T follicular helper cell (primary cell): ENCODE measurements at places on chromosomes 4 and X.

DNA sequence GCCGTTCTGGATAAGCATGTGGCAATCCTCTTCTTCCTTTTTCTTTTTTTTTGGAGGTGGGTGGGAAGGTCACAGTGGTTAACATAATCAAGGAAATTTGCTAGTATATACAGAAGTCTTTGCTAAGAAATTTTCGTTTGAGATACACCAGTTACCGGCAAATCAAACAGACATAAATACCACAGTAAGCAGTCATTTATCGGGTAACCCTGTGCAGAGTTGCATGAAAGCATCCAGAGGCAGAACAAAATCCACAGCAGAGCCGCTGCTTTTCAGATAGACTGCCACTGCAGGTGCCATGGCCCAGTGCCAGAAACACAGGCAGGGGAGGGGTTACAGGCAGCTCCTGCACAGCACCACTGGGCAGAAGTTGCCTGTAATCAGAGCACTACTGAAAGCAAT lies 179.1 kb upstream of the MAB21L2 start:
- DNase-seq = no peak

- DNase-seq = no peak
Measured at GRCh38 chr4:41839916-41840854, 91.7 kb upstream of the PHOX2B start.

GRCh38 chr4:39287223-39287622 lies 78.9 kb downstream of the RFC1 start:
- DNase-seq = no peak

DNA sequence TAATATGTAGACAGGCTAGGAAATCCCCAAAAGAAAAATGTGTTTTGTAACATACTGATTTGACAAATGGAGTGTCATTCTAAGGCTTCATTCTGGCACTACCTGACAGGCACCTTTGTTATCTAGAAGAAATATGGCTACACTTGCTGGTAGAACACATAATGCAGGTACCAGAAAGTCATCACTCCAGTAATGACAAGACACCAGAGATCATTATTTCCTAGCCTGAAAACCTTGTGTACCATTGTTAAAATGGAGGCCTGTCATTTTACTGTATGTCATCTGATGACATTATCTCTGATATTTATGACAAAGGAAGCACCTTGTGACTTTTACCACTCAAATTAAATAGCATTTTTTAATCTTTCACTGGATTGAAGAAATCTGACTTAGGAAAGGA lies 13.5 kb upstream of the FGF5 start:
- DNase-seq = no peak

- DNase-seq = no peak
Measured at GRCh38 chrX:45524296-45524695, 323.6 kb upstream of the DIPK2B start.

DNA sequence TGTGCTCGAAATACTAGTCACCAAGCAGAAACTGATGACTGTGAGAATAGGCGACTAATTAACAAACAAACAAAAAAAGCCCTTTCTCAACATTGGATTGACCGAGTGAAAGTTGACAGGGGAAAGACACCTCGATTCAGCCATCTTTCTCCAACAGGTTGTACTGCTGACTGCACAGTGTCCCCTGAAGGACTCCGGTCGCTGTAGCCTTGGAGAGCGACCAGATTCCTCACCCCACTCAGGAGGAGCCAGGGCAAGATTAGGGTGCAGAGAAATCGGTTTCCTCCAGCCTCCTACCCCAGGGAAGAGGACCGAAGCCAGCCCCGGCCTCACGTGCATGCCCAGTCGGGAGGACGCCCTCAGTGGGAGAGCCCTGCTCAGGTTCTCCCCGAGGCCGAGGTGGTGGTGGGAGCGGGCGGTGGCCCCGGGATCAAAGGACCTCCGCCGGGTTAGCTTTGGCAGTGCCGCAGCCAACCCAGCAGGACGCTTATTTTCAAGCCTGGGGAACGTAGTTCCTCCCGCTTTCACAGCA lies 1.1 kb upstream of the RAP1GDS1 start:
- DNase-seq = no peak

DNA sequence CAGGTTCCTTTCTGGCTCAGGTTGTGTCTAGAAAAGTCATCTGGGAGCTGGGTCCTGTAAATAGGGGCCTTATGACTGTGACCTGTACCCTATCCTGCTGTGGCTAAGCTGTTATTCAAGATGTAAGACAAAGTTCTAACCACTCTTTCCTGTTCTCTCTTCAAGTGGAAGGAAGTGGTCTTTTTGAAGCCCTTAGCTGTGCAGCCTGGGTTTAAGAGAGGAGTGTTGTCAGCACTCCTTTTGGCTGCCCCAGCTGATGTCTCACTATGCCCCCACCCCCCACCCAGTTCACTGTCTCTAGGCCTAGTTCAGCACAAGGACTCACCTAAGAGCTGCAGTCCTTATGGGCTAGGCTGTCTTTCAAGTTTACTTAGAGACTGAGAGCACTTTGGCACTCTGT lies 1069.5 kb downstream of the FAM133A start:
- no peak for DNase-seq

GRCh38 chrX:97895751-97896150 lies 1012.0 kb downstream of the RPA4 start:
- DNase-seq = no peak

DNA sequence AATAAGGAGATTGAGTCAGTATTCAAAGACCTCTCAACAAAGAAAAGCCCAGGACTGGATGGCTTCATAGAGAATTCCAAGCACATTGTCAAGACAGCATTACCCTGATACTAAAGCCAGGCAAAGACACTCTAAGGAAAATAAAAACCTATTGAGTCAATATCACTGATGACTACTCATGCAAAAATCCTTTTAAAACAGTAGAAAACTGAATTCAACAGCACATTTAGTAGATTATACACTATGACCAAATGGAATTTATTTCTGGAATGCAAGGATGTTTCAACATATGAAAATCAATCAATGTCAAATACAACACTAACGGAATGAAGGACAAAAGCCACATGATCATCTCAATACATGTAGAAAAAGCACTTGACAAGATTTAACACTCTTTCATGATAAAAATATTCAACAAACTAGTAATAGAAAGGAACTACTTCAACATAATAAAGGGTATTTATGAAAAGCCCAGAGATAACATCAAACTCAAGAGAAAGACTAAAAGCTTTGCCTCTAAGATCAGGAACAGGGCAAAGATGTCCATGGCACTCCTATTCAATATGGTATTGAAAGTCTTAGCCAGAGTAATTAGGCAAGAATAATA lies 633.3 kb downstream of the ANKRD50 start:
- no peak for DNase-seq

- no peak for DNase-seq
Measured at GRCh38 chrX:37976153-37976552, 30.2 kb upstream of the SYTL5 start.

- DNase-seq = no peak
Measured at GRCh38 chr4:144750348-144750747, 104.4 kb downstream of the HHIP start.

DNA sequence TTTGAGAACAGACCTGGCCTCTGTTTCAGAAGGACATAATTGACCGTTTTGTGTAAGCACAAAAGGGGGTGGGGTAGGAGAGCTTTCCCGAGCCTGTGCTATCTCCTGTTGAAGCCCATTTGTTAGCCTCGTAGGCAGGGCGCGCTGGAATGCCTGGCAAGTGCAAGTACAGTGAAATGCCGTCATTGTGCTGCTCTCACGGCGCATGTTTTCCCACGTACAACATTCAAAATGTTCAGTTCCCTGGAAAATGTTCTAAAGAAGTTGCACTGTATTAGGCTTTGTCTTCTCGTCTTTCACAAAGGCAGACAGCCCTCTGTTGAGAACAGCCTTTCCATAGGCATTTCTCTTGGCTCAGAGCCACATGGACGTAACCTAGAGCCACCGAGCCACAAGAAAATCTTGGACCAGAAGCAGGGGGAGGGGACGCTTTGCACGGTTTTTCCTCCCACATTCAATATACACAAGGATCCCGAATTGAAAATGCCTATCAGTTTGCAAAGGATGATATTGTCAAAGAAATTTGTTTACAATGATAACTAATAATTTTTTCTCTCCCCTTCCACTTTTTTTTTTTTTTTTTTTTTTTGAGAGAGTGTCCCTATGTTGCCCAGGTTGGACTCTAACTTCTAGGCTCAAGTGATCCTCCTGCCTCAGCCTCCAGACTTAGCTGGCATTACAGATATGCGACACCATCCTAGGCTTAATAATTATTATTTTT lies 54.6 kb upstream of the RAPGEF2 start:
- no peak for DNase-seq
